Upper lobe of left lung (tissue), 6 donors: ENCODE measurements at places on chromosomes 1 and 21. TPM values are rescaled to one million over a fixed set of nuclear protein-coding genes. Genes with fewer than 3 reads are reported as not detected.

DNA sequence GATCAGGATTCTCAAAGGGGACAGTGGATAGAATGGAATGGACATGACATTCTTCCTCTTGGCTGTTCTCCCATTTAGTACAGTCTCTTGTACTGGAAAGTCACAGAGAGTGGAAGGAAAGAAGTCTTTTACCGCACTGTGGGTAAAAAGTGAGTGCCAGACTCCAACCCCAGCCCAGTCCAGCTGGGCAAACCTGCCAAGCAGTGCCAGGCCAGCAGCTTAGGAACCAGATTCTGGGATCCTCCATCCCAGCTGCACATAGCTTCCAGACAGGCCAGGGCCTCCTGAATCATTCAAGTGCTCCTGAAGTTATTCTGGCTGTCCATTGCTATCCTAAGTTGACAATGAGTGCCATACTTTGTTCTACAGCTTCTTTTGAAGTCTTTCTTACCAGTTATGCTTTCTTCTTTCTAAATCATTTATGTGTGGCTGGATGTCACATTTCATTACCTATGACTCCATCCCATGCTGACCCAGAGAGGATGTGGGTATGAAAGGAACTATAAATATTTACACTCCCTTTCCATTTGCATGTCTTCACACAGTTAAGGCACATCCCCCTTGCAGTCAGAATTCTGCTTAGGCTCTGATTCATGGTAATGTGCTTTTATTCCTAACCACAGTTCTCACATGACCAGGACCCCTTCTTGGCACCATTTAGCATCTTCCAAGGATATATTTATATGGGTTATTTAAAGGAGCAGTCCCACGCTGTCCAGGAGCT is 88.9 kb downstream of the AK5 start:
- no peaks in the 10 kb centered on the region for H3K27me3 ChIP-seq
- H3K36me3 ChIP-seq: no peaks in the 10 kb centered on the region
- no peak overlapping the region for H3K27ac ChIP-seq
- H3K4me1 ChIP-seq: no peaks in the 10 kb centered on the region

DNA sequence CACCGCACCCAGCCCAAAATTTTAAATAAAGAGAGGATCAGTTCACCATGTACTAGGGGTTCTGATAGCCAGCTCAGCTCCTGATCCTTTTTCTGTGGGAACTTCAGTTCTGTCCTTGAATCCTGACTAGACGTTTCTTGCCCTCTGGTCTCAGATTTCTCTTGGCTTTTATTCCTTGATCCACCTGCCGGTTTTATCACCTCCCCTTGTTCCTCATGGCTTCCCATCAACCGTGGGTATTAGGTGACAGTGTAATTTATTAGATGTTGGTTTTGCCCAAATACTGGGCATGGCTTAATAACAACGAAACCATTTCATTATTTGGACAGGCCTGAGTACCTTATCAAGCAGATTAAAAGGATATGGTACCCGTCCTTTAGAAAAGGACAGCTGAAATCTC is 22.5 kb downstream of the SLC45A1 start:
- H3K27me3 ChIP-seq: no peaks in the 10 kb centered on the region
- peaks cover 19% of the 10 kb centered on the region for H3K4me1 ChIP-seq
- H3K27ac ChIP-seq: no peak overlapping the region

DNA sequence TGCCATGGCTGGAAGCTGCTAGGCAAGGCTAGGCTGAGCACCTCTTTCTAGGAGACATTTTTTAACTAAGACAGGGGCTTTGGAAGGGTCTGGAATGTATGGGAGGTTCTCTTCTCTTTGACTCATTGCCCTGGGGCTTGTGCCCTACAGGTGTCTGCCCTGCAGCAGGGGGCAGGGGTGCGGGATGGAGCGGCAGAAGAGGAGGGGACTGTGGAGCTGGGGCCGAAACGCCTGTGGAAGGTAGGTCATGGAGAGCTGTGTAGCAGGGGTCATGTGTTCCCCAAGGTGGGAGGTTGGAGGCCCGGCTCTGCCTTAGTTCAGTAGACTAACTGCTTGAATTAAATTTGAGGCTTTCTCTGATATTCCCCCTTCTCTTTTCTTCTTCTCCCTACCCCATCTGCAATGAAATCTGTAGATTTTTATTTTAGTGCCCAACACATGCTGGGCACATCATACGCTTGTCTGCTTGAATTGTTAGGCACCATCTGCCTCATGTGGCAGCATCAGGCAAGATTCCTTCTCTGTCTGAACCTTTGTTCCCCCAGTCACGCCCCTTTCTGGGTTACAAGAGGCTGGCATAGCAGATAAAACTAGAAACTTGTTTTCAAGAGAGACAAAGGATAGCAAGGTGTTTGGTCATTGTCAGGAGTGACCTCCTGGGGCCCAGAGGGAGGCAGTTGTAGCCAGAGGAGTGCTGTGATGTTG is 18.4 kb downstream of the PPFIA4 start:
- no peaks in the 10 kb centered on the region for H3K4me1 ChIP-seq
- H3K27me3 ChIP-seq: no peaks in the 10 kb centered on the region
- no peak for DNase-seq
- no peak overlapping the region for H3K4me3 ChIP-seq
- no peak overlapping the region for H3K27ac ChIP-seq
- H3K36me3 ChIP-seq: no peaks in the 10 kb centered on the region

- no peaks in the 10 kb centered on the region for H3K36me3 ChIP-seq
- H3K27me3 ChIP-seq: peaks cover 3% of the 10 kb centered on the region
- H3K4me1 ChIP-seq: peaks cover 10% of the 10 kb centered on the region
- DNase-seq: no peak
Observed at GRCh38 chr1:107135463-107135862, 5.4 kb upstream of the NTNG1 start.

DNA sequence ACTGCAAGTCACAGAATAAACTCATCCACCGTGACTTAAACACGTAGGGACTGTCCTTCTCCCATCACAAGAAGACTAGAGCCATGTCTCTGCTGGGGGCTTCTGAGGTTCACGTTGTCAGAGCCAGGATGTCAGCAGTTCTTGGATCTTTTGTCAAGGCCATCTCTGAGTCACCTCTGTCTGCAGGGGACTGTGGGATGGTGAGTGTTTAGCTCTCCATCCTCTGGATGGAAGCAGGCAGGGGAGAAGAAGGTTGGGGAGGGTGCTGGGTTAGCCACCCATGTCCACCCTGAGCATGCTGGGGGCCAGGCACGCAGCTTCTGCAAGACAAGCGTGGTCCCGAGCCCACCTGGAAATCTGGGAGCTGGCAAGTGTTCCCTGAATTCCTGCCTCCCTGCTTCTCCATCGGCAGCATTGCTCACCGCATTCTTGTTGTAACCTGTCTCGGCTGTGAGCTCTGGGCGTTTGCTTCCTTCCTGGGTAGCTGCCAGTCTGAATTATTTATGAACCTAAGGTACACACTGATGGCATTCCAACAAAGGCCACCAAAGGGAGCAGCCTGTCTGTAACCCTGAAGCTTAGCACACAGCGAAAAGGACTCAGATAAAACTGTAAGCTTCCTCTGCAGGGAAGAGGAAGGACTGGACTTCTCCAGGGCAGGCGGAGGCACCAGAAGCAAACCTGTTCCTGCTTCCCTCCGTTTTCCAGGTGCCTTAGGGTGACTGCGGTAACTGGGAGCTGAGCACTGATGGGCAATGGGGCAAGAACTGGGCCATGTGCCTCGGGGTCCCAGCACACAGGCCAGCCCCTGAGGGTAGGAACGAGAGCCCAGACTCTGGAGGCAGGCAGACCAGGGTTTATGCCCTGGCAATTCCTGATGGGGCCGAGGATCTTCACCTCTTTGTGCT is 88.6 kb downstream of the RIPK4 start:
- DNase-seq: peak; percentile 80
- H3K27ac ChIP-seq: peak overlapping the region; percentile 96
- H3K4me1 ChIP-seq: peaks cover 11% of the 10 kb centered on the region
- H3K4me3 ChIP-seq: peak overlapping the region; percentile 9
- H3K27me3 ChIP-seq: no peaks in the 10 kb centered on the region
- H3K36me3 ChIP-seq: no peaks in the 10 kb centered on the region

- no peaks in the 10 kb centered on the region for H3K27me3 ChIP-seq
- no peaks in the 10 kb centered on the region for H3K4me1 ChIP-seq
- no peaks in the 10 kb centered on the region for H3K36me3 ChIP-seq
- H3K4me3 ChIP-seq: no peak overlapping the region
- no peak for DNase-seq
Observed at GRCh38 chr1:74357756-74358155, 122.6 kb downstream of the TNNI3K start.

- no peak for DNase-seq
- H3K27ac ChIP-seq: no peak overlapping the region
- H3K36me3 ChIP-seq: no peaks in the 10 kb centered on the region
- peaks cover 8% of the 10 kb centered on the region for H3K4me1 ChIP-seq
- H3K4me3 ChIP-seq: no peak overlapping the region
Observed at GRCh38 chr1:154758346-154758745, 111.7 kb downstream of the KCNN3 start.

The AGBL4 gene
- total RNA-seq: 10.5 TPM

The ATP13A2 gene
- total RNA-seq: 67.9 TPM

The EDARADD gene
- total RNA-seq: not detected

The CDK18 gene
- total RNA-seq: 27.7 TPM

The CYP4A11 gene
- total RNA-seq: 0.14 TPM
